ENCODE measurements at places on chromosomes 11 and 22.

- DNase-seq, result no peak
Observed at GRCh38 chr11:1077033-1077416, 2.4 kb downstream of the MUC2 start.

DNA sequence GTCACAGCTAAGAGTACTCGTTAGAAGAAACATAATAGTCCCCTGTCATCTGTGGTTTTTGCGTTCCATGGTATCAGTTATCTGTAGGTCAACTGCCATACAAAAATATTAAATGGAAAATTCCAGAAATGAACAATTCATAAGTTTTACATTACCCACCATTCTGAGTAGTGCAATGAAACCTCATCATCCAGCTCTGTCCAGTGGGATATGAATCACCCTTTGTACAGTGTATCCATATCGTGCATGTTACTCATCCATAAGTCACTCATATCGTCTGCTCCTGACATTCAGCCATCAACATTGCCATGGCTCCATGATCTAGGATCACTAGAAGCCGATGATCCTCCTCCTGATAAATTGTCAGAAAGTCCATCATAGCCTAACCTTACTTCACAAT is 174.9 kb upstream of the C11orf87 start:
- DNase-seq, result no peak

- DNase-seq, result no peak
Observed at GRCh38 chr11:27552341-27552740, 45.8 kb upstream of the LIN7C start.

DNA sequence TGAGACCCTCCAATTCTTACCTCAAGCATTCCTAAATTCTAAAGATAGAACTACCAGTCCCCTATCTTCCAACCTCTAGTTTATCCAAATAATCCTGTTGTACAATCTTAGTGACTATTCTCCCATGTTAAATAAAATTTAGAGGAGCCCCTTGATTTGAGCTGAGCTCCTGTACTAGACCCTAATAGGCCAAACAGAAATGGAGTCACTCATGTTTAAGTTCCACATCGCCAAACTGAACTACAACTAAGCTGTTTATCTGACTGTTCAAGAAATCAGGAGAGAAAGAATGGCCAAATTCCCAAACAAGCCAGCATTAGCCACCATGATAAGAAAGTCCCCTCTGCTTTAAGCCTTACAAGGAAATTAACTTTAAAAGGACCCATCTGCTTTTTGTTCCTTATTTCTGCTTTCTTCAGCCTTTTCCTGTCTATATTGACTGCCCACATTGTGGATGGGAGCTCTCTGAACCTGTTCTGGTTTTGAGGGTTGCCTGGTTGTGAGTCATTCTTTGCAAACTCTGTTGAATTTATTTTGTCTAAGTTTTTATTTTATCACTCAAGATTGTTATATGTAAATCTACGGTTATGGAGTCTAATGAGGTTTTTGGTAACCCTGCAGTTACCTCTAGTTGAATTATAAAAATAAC is 90.4 kb downstream of the TTC28 start:
- DNase-seq, result no peak

- peak; percentile 56 for DNase-seq
Observed at GRCh38 chr11:68962527-68963250, 18.1 kb downstream of the MRGPRD start.

GRCh38 chr11:1924646-1925372 is 5.3 kb downstream of the TNNT3 start:
- peak; percentile 25 for DNase-seq

GRCh38 chr11:107044503-107044902 is 26.2 kb upstream of the GUCY1A2 start:
- DNase-seq, result no peak

DNA sequence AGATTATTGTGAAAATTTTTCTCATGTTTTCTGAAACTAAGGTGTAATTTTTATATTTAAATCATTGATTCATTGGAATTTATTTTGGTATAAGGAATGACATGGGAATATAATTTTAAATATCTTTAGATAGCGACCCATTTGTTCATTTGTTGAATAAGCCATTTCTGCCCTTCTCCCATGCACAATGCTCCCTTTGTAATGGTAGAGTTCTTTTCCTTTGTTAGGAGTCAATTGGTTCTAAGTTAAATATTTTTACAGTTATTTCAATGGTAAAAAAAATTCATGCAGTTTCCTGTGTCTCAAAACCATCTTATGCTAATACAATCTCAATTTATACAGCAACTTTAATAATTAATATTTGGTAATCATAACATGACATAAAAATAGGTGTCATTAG is 218.8 kb upstream of the C11orf87 start:
- no peak for DNase-seq

- DNase-seq, result no peak
Observed at GRCh38 chr11:17779861-17780594, 45.4 kb downstream of the KCNC1 start.

DNA sequence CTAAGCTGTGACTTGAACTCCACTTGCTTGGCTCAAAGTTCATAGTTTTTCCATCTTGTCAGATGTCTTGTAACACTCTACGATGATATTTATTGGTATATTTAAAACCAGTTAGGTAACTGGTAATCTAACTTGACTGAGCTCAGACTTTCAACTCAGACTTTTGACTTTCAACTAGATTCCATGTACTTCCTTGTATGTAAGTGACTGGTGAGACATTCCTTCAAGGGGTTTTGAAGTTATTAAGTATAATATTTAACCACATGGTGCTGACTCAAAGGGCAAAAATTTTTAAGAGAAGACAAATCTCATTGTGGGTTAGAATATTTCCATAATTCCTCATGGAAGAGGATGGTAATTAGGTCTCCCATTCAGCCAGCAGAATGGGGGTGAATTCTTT is 631.3 kb upstream of the ANO5 start:
- no peak for DNase-seq

DNA sequence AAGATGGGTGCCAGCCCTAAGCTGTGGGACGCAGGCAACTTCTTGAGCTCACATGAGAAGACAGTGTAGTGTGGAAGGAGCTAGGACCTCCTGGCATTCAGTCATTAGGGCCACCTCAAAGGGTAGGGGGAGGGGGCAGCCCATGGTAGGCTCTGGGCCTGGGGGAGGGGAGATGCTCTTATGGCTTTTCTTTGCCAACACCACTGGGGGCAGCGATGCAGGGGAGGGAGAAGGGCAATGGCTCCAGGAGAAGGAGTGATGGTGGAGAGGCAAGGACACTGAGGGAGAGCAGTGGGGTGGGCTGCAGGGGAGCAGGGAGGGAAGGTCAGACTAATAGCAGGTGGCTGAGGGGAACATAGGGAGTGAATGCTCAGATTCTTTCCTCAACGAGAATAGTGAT is 63.3 kb upstream of the SUSD2 start:
- DNase-seq, result no peak

GRCh38 chr11:117072517-117073461 is 25.4 kb downstream of the SIK3 start:
- no peak for DNase-seq

GRCh38 chr11:75945446-75945845 is 130.4 kb downstream of the UVRAG start:
- no peak for DNase-seq

DNA sequence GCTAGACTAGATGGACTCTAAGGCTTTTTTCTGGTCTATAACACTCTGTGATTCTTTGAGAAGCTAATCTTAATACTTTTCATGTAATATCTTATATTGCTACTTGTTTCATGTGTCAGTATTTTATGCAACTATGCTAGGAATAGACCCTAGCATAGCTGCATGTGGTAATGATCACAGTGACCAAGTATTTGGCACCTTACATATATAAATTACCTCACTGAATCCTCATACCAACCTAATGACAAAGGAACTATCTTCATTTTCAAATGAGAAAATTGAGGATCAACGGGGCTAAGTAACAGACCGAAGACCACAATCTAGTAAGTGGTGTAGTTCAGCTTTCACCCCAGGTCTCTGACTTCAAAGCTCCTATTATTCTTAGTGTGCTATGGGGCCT is 327.3 kb upstream of the PITPNB start:
- DNase-seq, result no peak

DNA sequence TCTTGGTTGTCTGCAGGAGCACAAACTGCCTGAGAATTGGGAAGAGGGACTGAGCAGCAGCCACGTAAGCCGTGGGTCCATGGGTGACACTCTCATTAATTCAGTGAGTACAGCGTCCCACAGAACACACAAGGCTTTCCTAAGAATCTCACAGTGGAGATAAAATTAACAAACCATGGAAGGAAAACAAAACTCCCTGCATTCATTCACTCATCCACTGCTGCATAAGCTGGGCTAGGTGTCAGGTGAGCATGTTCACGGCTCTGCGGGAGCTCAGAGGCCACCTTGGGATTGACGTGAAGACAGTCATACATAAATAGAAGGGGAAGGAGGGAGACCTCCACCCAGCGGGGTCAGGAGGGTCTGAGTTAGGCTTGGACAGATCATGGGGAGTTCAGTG is 1442.7 kb downstream of the TBC1D22A start:
- no peak for DNase-seq

- DNase-seq, result no peak
Observed at GRCh38 chr11:78795621-78796261, 221.1 kb upstream of the NARS2 start.

DNA sequence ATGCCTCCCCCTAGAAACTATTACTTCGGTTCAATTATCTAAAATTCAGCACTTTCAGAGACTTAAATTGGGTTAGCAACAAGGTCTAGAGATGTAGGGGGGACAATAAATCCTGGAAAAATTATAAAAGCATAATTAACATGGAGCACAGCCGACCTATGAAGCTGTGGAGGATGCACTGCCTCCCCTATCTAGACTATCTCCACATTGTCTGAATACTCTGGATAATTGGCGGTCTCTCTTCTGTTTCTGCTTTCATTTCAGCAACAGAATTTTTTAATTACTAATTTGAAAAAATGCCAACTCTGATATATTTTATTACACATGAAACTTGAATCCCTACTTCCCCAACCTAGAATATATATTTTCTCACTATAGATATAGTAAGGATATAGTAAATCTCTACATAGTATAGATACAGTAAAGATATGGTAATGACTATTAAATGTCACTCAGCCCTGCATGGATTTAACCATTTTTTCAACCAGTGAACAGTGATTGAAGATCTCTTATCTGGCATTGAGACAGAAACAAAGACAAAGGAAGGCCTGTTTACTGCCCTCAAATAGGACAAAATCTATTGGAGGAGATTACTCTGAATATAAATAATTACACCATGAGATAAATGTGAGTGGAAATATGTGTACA is 157.6 kb downstream of the BLID start:
- DNase-seq, result no peak

DNA sequence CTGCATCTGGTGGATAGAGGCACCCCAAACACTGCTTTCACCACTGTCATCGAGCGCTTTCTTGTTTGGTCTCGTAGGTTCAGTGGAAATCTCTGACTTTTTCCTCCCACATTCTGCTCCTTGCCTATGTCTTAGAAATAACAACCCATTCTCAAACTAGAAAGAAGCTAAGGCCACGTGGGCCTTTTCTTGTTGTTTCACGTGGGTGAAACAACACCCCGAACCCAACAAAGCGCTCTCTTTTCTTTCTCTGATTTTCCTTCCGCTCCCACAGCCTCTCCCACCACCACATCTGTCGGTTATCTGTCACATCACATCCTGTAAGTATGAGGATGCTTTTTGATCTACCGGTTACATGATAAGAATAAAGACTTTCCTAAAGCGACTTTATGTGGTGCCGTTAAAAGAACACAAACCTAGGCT is 77.1 kb downstream of the LINC01488 start:
- DNase-seq, result no peak

DNA sequence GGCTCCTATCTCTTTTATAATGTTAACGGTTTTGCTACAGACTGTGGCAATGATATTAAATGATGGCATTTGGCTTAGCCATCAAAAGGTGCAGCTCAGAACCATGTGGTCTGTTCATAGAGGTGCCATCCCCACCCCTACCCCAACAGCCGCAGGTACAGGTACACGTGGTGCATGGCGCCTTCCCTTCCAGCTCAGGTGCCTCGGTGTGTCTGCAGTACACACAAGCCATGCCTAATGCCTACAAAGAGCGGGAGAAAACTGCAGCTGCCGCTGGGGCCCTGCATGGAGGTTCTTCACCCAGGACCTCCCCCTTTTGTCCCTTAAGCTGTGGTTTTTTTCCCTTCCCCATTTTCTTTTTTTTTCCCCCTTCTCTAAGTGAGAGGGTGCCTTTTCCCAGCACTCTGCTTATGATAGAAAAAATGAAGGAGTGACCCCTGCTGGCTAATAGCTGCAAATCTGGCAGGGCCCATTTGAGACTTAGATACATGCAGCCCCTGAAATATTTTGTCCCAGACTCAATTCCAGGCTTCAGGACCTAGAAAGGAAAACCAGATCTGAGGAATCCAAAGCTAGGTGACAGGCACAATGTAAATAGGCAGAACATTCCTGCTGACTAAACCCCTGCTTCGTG is 6.5 kb downstream of the OR52M1 start:
- no peak for DNase-seq

DNA sequence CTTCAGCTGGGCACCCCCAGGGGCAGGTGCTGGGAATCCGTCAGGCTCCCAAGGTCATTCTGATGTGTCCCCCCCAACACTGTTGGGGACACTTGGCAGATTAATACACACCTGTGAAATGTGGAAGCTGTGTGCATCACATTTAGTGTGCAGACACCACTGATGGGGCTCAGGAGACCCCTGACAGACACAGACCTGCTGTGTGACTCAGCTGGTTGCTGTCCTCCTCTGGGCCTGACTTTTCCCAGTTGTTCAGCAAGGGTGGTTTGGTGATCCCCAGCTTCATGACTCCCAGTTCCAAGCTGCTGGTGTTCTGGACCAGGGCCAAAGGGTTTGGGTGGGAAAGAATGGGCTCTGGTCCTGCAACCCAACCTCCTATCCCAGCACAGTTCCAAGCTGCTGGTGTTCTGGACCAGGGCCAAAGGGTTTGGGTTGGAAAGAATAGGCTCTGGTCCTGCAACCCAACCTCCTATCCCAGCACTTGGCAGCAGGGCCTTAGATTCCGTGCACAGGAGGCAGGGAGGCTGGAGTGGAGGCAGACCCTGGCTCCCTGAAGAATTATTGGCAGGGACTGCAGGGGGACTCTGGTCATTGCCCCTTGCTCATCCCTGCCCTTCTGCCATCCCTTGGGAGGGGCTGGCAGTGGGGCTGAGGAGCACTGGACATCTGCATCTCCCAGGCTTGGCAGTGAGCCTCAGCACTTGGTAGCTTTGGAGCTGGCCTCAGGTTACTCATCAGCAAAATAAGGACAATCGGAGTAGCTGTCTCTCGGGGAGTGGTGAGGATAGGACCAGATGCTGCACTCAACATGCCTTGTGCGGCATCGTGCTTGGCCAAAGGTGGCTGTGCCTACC is 8.4 kb upstream of the OMP start:
- no peak for DNase-seq

GRCh38 chr11:36222831-36223635 is 66.2 kb downstream of the COMMD9 start:
- DNase-seq, result no peak

- DNase-seq, result peak; percentile 24
Observed at GRCh38 chr11:67463680-67464410, 5.2 kb downstream of the TMEM134 start.

- DNase-seq, result no peak
Observed at GRCh38 chr11:117146521-117146920, 2.4 kb downstream of the PAFAH1B2 start.

Measured in right hindlimb (tissue), 1 donor.